ENCODE measurements at places on chromosomes 16 and 17. TPM values are rescaled to one million over a fixed set of nuclear protein-coding genes. Genes with fewer than 3 reads are reported as not detected.

- DNase-seq = no peak
Observed at GRCh38 chr17:51674579-51675255, 414.4 kb downstream of the UTP18 start.

- no peak for DNase-seq
Observed at GRCh38 chr16:3021449-3022207, 1.5 kb downstream of the TNFRSF12A start.

DNA sequence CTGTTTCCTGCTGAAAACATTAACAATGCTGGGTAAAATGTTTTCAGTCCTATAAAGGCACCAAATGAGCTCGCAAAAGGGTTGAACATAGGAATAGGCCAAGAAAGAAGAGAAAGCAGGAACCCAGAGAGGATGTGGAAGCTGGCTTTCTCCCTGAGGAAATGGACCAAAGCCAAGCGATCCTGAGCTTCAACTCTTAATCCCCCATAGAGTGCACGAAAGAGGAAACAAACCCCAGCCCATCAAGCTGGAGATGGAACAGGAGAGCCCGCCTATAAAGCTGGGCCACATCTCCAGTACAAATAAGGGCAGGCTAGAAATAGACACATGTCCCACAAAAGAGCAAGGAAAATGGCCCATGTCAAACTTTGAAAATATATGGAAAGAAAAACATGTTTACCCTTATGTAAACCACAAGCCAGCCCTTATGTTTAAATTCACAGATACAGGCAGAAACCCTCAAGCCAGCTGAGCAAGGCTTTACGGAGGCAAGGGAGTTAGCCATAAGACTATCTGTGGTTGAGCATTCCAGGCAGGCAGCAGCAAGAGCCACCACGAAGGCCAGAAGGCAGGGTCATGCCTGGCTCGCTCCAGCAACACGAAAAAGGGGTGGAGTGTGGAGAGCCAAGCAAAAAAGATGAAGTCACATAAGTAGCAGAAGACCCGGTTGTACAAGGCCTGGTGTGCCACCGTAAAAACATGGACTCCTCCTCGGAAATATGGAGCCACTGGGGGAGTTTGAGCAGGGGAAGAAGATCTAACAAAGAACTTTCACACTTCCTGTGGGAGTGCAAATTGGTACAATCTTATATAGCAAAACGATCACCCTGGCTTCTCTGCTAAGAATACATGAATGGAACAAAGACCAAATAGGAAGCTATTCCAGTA, 27.8 kb downstream of the COPRS start:
- no peak for DNase-seq

- no peak for DNase-seq
Observed at GRCh38 chr17:73293031-73293430, 18.8 kb downstream of the CDC42EP4 start.

- DNase-seq = no peak
Observed at GRCh38 chr17:81385320-81386111, 9.7 kb upstream of the BAHCC1 start.

DNA sequence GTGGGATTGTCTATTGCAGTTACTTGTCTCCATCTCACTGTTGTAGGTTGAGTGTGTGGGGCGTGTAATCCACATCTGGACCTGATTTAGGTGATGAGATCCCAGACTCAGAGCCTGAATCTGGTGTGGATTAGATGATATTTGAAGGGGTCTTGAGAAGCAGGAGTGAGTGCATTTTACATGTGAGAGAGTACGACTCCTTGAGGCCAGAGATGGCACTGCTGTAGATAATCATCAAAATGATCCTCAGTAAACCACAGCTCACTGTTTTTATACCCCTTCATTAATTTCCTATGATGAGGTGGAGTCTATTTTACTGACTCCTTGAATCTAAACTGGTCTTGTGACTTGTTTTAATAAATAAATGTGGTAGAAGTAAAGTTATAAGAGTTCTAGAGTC, 732.5 kb downstream of the KCNJ2 start:
- no peak for DNase-seq

DNA sequence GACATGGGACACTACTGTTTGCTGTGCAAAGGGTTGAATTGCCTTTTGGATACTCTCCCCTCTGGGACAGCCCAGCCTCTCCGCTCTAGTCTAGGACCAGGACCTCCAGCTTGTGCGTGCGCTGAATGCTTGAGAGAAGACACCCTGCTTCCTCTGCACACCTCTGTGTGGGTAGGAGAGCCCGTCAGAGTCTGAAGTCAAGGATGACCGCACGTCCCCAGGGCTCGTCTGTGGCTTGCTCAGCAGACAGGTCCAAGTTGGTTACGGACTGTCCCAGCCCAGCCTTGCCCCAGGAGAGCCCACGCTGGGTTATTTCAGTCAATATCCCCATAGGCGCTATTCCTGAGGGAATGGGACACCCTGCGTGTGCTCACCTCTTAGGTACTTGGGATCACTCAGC, 3.7 kb downstream of the C16orf89 start:
- no peak for DNase-seq

- no peak for DNase-seq
Observed at GRCh38 chr17:17845046-17845775, 8.4 kb upstream of the SREBF1 start.

DNA sequence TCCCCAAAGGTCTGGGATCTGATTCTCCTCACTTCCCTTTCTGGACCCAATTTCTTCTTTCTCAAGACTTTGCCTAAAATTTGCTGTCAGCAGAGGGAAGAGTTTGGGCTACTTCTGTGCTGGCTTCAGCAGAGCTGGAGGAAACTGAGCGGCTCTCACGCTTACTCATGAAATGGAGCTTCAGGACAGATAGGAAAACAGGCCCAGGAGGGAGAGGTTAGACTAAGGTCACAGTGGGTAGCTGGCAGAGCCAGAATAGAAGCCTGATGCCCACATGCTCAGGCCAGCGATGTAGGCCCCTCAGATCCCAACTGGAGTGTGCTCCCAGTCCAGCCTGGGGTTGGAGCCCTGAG, 593 bp downstream of the SLC38A7 start:
- DNase-seq = no peak

DNA sequence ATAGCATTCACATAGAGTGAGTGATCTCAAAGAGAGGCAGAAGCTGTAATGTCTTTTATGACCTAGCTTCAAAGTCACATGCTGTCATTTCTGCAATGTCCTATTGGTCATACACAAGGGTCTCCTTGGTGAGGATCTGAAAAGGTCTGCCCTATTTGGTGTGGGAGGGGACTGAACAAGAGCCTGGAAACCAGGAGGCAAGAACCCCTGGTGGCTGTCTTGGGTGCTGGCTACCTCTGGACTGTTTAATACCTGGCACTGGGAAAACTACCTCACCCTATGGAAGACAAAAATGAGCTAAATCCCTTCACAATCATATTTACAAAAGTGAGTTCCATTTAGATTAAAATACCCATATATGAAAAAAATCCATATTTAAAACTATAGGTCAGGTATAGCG, 9.0 kb downstream of the KCTD13 start:
- no peak for DNase-seq

DNA sequence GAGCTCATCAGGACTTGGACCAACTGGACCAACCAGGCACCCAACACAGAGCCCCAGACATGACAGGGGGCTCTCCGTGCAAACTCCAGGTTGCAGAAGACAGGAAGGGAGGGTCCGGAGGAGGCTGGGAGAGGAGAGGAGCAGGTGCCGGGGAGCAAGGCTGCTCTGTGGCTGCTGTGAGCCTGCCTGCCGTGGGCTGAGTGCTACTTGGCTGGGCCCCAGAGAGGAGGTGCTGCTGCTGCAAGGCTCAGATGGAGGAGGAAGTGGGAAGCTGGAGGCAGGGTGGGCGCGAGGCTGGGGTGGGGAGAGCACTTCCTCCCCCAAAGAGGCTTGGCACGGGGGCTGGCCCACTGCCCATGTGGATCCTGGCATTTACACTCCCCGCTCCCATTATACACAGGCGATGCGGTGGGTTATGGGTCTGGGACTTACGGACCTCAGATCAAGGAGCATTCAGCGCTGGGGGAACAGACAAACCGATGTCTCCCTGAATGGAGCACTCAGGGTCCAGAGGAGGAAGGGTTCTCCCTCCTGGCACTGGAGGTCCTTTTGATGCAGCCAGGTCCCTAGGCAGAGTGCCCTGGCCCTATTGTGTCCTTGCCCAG, 15.9 kb downstream of the EPOP start:
- DNase-seq = no peak

DNA sequence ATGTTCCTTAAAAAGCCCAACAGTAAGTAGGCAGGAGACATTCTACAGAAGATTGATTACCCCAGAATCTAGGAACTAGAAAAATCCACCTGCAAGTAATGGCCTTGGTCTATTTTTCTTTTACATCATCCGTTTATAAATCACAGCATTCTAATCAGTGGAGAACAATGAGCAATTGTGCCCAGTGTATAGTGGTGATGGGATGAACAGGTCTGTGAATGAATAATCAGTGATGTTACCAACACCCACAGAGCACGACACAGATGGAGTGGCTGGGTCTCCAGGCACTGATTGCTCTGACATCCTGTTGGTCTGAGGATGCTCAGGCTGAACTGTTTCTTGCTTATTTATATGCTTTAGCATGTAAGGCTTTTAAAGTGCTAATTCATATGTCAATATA, 1251.2 kb upstream of the CDH8 start:
- no peak for DNase-seq

GRCh38 chr17:77458202-77459017, 317.6 kb downstream of the SEC14L1 start:
- DNase-seq = no peak

Gene SCRN2
- 56.7 TPM for polyA plus RNA-seq

Gene KCNG4
- polyA plus RNA-seq = not detected

Gene CTCF
- polyA plus RNA-seq = 83.1 TPM

Gene KRTAP2-1
- polyA plus RNA-seq = not detected

Gene KRTAP9-6
- 0.10 TPM for polyA plus RNA-seq

Gene TERB1
- not detected for polyA plus RNA-seq

Gene C16orf92
- polyA plus RNA-seq = not detected

Gene HBA2
- 1,204 TPM for polyA plus RNA-seq

Gene SPEM1
- polyA plus RNA-seq = not detected
